Mesothelial cell of epicardium (in vitro differentiated cells): ENCODE measurements at places on chromosomes 6 and 20.

- DNase-seq: no peak
These were observed 102.7 kb downstream of the RIN2 start for GRCh38 chr20:19860737-19861136.

DNA sequence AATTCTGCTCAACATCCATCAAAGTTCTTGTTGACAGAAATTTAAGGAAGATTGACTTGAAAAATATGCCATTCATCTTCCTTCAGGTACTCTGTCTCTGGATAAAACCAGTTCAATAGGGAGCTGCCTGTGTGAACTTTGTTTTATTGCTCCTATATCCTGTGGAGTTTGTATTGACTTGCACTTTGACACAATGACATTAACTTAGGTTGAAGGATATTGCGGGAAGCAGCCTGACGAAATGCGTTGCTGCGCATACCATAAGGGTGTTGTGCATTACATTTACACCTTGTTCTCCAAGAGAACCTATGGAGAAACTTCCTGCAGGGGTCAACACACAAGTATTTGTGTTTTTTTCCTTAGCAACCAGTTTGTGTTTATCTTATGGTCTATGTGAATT is 185.4 kb upstream of the GRIK2 start:
- no peak for DNase-seq

- DNase-seq: no peak
These were observed 173.4 kb downstream of the MOXD1 start for GRCh38 chr6:132227904-132228303.

DNA sequence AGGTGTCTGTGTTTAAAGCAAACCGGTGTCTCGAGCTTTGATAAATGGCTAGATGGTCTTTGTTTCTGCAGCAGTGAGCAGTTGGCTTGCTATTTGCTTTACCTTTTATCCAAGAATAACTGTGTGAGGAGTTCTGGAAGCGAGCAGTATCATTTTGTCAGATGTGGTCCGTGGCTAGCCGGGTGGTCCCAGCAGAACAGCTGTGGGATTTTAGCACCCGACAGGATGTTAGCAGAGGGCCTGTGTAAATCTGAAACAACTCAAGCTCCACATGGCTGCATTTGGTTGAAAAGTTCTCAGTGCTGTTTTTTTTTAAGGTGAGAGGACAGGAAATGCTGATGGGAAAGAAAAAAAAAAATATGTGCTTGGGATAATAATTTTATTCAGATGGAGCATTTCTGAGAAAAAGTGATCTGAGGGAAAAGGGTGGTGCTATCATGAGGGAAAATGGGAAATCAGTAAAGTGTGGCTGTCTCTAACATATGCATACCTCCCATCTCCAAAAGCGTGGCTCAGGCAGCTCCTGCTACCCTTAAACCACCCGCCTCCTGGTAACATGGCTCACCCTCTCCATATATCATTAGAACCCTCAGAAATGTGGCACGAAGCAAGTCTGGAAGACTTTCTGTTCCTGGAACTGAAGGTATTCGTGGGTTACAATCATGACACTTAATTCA is 215.4 kb downstream of the TSHZ2 start:
- no peak for DNase-seq

DNA sequence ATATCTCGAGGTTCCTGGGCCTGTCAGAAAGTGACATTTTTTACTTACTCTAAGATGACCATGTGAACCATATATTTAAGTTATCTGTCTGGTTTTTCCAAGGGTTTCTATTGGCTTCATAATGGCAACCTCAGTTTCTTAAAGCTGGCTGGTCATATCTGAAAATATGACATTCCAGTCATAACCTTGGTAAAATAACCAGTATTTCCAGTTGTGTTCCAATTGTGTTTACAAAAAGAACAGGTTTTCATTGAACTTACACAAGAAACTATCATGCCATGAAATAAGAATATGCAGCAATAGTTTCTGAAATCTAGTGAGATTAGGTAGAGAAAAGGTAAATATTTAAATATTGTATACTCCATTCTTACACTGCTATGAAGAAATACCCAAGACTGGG is 61.7 kb upstream of the HMGN3 start:
- DNase-seq: no peak

DNA sequence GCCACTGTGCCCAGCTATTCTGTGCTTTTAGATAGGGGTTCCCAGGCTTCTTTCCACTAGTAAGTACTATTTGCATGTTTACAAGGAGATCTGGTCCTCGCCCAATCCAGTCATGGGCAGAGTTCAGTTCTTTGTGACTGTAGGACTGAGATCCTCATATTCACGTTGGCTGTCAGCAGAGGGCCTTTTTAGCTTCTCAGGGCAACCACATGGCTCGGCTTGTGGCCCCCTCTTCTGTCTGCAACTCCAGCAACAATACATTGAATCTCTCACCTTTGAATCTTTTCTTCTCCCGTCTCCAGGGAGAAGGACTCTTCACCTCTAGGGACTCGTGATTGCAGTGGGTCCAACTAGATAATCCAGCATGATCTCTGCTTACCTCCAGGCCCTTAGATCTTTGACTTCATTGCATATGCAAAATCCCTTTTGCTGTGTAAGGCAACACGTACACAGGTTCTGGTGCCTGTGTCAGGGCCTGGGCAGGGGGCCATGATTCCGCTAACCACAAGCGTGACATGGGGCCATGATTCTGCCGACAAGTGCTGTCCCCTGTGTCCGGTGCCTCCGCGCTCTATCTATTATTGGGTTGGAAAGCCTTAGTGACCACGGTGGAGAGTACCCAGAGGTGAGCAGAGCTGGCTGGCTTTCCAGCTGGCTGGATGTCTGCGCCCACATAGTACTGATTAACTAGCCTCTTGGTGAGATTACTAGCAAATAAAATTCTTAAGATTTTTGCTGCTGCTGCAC is 5.1 kb downstream of the CCR6 start:
- no peak for DNase-seq

GRCh38 chr6:159056899-159057298 is 12.1 kb upstream of the TAGAP start:
- DNase-seq: no peak

GRCh38 chr20:7723284-7723683 is 217.0 kb downstream of the HAO1 start:
- DNase-seq: no peak

- no peak for DNase-seq
These were observed 36.2 kb upstream of the IER3 start for GRCh38 chr6:30780642-30780920.

DNA sequence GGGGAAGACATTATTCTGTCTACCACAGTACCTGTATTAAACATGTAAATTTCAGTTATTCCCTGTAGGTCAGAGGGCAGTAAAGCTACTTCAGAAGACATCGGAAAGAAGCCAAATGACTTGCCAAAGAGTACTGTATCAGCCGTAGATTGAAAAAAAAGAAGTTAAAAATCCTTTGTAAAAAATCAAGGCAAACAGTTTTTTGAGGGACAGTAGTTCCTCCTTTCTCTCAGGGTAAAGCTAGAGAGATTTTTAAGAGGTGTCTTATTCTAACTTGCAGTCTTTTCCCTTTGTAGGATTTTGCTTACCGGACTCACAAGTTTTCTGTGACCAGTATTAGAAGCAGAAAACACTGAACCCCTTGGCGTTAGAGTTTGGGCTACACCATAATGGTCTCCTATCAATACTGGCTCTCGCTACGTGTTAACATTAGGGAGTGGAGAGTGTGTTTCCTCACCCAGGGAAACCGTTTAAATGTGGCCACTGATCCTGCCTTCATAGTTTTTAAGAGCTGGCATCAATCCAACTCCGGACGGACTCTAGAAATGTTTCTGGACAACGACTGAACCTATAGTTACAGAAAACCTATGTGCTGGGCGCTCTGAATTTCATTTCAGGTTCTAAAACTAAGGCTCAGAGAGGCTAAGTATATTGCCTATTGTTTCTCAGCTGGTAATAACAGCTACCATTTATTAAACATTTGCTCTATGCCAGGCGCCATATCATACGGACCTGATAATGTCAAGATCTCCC is 1.3 kb upstream of the ASXL1 start:
- no peak for DNase-seq

DNA sequence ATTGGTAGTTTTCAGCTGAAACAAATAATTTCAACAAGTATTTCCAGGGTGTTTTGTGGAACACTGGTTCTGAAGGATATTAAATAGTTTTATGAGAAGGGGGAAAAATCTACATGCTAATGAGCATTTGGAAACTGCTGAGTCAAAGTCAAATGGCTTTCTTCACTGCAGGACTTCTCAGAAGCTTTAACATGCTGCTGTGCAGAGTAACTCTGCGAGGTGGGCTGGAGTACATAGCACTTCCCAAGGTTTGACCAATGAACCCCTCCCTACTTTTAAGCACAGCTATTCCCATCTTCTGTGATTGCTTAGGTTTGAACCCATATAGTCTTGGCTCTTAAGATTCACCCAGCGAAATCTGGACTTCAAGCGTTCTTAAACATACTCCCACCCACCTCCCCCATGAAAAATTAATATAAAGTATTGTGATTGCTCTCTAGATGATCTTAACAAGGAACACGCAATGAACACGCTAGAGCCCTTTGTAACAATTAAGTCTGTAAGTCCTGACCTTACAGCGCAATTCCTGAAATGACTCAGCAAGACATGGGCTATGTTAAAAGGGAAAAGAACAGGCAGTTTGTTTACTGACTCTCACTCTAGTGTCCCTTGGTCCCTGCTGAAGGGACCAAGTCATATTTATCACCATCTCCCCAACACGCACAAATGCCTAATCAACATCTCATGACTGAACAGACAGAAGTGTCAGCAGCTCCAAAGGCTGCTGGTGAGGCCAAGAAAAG is 105.2 kb downstream of the NFATC2 start:
- DNase-seq: no peak

- no peak for DNase-seq
These were observed 82.7 kb downstream of the SIM1 start for GRCh38 chr6:100382031-100382430.

GRCh38 chr6:49806145-49806544 is 19.1 kb upstream of the PGK2 start:
- no peak for DNase-seq

DNA sequence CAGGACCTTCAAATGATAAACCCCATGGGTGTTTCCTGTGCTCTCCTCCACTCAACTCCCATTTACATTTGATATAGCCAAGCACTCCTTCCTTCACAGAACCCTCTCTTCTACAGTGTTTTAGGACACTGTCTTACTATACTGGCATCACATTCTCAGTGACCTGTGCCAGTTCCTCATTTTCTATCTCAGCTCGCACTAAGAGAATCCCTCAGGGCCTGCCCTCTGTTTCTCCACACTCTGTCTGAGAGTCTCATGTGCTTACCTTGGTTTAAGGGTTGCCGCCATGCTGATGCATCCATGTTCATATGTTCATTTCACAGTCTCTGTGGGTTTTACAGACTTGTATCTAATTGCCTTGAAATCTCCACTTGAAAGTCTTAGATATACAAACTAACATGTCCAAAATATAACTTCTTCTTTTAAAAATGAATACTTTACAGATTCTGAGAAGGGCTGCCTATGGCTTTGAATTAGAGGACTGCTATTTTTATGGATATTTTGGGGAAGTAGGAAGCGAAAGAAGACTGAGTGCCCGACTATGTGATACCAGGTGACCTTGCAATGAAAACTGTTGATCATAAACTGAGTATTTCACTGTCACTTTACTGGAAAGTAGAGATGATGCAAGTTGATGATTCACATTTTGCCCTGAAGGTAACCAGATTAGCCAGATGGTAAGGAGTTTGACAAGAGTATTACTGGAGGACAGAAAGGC is 153.1 kb upstream of the SIM1 start:
- DNase-seq: no peak

DNA sequence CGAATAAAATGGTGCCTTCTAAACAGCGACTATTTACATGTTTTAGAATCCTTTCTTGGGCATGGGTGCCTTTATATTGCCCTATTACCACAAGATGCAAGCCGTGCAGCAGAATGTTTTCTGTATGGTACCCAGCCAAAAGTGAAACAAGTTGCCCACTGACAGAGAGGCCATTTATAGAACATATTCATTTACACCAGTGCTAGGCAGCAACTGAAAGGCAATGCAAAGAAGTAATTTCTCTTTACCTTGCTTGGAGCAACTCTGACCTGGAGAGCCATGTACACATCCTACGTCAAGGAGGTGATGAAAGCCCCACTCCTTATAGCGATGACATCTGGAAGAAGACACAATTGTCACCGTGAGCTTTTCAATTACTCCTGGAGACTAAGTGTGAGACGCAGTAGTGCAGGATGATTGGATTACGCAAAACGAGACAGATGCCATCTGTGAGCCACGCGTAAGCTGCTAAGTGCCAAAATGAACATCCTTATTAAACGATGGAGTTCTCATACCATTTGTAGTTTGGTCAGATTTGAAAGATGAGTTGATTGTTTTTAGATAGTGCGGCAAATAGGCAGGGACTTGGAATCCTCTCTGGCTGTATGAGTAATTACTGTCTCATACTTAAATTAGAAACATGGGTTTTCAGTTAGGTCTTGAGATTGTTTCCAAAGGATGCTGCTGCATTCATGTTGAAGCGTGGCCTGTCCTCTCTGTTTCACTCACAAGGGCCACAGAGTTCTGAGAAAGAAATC is at the start of gene TMEM244:
TMEM244 (minus strand) TSS at position 408 of the 758 bp plus-strand sequence; CDS start at position 281, 127 bp downstream.
- no peak for DNase-seq

DNA sequence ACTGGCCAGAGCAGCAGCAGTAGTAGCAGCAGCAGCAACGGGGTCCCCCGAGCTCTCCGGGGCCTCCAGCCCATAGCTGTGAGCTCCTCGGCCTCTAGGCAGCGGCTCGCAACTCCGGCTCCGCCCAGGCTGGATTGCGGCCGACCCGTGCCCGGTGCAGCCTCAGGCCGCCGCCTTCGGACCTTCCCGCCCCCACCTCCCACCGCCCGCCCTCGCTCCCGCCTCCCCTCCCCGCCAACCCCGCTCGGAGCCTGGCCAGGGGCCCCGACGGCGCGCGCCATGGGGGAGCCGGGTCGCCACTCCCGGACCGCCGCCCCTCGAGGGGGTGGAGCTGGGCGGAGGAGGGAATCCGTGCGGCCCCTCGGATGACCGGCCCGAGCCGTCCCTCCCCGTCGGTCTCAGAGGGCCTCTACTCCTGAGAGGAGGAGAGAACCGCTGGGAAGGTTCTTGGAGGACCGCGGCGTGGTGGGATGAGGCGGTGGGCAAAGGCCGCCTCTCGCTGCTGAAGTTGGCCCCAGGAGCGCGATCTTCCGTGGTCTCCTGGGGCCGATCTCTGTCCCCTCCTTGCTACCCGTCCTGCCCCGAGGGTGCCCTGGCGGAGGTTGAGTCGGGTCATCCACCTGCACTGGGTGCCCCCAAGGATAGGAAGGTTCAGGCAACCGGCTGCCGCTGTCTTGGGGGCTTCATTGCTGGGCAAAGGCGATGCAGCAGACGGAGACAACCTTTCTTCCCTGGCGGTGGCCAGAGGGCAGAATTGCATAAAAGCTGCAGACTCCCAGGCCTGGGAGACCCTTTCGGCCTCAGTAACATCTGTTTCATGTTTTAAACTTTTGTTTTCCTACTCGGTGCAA is at the start of gene ADAM33:
ADAM33 (minus strand) TSS at position 80 of the 851 bp plus-strand sequence; CDS start at position 74, 6 bp downstream.
- DNase-seq: no peak

DNA sequence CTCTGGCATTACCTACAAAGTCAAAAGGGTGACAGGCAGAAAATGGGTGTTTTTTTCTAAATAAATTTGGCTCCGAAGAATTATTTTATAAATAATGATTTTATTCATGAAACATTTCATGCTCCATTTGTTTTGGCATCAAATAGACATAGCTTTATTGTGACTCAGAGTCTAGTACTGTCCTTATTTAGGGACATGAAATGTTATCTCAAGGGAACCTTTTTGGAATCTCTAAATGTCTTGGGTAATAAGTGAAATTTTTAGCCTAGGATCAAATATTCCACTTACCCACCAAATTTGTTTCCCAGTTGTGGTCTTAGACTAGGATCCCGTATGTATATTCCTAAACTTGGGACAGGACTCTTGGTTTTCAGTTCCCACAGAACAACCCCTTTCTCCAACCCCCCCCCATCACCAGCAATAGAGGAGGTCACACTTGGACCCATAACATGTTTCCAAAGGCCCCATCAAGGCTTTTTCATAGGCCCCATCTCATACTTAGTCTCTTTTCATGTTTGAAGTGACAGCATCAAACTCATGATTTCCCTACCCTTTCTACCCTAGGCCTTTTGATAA is 81.8 kb downstream of the JAG1 start:
- DNase-seq: no peak
